ENCODE measurements at places on chromosomes 6 and 20. TPM values are rescaled to one million over a fixed set of nuclear protein-coding genes. Genes with fewer than 3 reads are reported as not detected.

C6orf118 gene
- not detected for total RNA-seq

TMEM244 gene
- not detected for total RNA-seq

OPRM1 gene
- total RNA-seq, result not detected

SNAP91 gene
- total RNA-seq, result under 0.01 TPM

KCNQ2 gene
- total RNA-seq, result not detected

HLA-G gene
- not detected for total RNA-seq

COX4I2 gene
- not detected for total RNA-seq

RAB44 gene
- not detected for total RNA-seq

TMEM14A gene
- 29.8 TPM for total RNA-seq

TFAP2C gene
- total RNA-seq, result not detected

FAM83D gene
- total RNA-seq, result 57.1 TPM

GINS1 gene
- 20.0 TPM for total RNA-seq
